ENCODE measurements at places on chromosomes 5 and 9.

DNA sequence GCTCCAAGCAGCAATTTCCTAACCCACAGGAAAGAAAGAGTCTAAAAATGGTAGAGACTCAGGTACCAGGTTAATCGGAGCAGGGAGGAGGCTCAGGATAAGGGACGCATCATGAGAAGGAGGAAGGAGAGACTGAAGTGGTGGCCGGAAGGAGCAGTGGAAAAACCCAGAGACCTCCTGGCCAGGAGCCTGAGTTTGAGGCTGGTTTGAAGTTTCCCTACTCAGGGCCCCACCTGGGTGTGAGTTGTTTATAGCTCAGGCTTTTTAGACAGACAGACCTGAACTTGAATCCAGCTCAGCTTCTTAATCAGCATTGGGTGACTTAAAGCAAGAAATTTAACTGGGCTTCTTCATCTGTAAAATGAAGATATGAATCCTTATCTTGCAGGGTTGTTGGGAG lies 11.9 kb upstream of the AQP7 start:
- DNase-seq: no peak

- no peak for DNase-seq
Observed at GRCh38 chr9:129611307-129611800, 9.5 kb downstream of the C9orf50 start.

- DNase-seq: no peak
Observed at GRCh38 chr5:169286572-169287300, 14.2 kb downstream of the SLIT3 start.

- no peak for DNase-seq
Observed at GRCh38 chr5:158839638-158840037, 260.1 kb downstream of the EBF1 start.

DNA sequence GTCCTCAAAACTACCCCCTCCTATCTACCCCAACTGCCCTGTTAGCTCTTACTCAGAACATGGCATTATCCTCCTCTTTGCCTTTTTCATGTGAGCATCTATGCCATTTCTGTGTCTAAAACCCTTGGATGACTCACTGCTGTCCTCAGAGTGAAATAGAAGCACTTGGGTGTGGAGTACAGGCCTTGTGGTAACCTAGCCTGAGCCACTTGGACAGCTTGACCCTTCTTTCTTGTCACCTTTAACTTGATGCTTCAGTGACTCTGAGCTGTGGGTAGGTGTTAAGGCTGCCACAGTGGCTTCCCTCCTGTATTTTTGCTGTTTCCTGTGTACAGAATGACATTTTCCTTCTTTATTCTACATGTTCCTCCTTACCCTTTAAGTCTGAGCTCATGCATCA lies 391.4 kb downstream of the SH3GL2 start:
- no peak for DNase-seq

GRCh38 chr5:115366223-115366622 lies 69.8 kb upstream of the CCDC112 start:
- peak; percentile 27 for DNase-seq

- no peak for DNase-seq
Observed at GRCh38 chr5:158429564-158429963, 570.6 kb upstream of the CLINT1 start.

- no peak for DNase-seq
Observed at GRCh38 chr9:96241391-96241809, 60.6 kb downstream of the HSD17B3 start.

DNA sequence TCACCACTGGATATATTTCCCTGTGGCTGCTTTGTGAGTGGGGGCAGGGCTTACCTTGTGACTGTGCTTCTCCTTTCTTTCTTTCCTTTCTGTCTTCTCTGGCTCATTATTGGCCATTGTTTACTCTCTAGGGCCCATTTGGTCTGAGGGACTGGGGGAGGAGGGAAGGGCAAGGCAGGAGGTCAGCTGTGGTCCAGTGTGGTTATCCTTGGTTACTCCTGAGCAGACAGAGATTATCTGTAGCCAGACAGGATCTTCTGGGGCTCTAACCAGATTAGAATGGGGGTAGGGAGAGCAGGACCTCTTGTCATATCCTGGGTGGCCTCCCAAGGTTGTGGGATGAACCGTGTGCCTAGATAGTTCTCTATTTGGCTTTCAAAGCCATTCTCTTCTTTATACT lies 71.2 kb downstream of the ANKRD55 start:
- no peak for DNase-seq

- no peak for DNase-seq
Observed at GRCh38 chr9:88053856-88054501, 79.6 kb upstream of the CDK20 start.

- DNase-seq: no peak
Observed at GRCh38 chr5:40616781-40617180, 62.9 kb upstream of the PTGER4 start.

- DNase-seq: no peak
Observed at GRCh38 chr9:2291980-2292704, 277.0 kb downstream of the SMARCA2 start.

GRCh38 chr5:149600932-149601331 lies 19.6 kb downstream of the ARHGEF37 start:
- DNase-seq: no peak

GRCh38 chr5:16656561-16657191 lies 39.9 kb upstream of the RETREG1 start:
- no peak for DNase-seq

GRCh38 chr9:13267743-13268142 lies 11.7 kb downstream of the MPDZ start:
- DNase-seq: no peak

DNA sequence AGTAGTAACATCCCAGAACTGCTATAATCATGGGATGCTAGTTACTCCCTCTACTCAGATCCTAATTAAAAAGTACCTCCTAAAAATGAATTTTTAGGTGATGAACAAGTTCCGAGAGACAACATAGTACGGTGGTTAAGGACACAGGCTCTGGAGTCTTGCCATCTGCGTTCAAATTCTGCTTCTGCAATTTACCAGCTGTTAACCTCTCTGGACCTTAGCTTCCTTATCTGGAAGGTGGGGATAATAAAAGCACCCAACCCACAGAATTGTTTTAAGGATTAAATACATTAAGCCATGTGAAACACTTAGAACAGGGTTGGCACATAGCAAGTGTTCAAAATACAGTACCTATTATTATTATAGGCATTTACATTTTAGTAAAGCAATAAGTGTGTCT lies 77.5 kb upstream of the XPA start:
- no peak for DNase-seq

GRCh38 chr5:176561259-176561658 lies 12.1 kb downstream of the CDHR2 start:
- no peak for DNase-seq

DNA sequence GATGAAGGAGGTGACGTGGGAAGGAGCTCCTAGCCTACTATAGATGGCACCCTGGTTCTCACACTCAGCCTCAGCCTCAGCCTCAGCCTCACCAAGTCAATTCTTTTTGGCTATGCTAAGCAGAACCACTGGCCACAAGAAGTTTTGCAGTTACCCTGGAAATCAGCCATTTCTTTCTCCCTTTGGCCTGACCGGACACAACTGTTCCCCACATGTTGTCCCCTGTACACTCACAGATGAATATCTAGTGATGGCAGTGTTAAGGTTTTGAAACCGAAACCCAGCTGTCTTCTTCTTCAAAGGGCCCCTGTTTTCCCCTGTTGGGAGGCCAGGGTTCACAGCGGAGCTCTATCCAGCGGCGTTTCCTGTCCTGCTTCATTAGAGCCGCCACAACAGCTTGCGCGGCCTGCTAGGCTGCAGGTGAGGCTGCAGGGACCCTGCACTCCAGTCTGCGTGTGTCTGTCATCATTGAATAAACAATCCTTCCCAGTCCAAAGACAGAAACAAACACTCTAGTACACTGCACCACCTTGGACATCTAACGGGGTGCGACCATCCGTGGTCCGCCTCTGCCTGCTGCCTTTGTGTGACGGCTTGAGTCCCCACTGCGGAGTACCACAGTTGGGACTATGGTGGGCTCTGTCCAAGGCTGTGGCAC lies 250.5 kb downstream of the DENND1A start:
- no peak for DNase-seq

- DNase-seq: no peak
Observed at GRCh38 chr5:150751096-150751891, 7.5 kb downstream of the DCTN4 start.

- no peak for DNase-seq
Observed at GRCh38 chr9:21761309-21761901, 41.0 kb upstream of the MTAP start.

DNA sequence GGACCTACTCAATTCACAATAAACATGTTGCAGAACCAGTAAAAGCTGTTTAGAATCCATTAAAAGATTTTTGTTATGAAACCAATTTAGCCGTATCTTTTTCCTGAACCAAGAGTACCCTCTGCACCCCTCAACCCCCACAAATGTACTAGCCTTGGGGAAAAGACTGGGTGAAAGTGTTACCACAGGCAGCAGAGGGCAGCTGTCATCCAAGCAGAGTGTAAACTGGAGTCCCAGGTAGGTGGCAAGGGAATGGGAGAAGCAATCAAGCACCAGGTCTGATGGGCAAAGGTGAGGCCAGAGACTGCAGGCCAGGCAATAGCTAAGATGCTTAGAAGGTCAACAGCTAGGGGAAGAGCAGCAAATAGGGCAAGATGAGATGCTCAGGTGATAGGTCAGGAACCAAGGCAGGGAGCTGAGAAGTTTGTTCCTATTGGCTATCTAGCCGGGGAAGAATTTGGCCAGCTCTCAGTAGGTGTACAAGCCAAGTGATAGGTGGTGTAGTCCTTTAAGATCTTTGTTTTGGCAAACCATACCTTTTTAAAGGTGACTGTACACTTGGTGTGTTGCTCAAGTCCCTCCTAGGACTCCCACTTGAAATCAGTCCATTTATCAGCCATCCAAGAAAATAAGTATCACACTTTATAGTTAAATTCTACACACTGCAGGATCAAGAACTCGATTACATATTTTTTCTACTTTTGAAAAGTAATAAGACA lies 77.8 kb upstream of the CCDC112 start:
- DNase-seq: no peak

GRCh38 chr9:34610434-34611206 lies 1.3 kb downstream of the RPP25L start:
- no peak for DNase-seq

DNA sequence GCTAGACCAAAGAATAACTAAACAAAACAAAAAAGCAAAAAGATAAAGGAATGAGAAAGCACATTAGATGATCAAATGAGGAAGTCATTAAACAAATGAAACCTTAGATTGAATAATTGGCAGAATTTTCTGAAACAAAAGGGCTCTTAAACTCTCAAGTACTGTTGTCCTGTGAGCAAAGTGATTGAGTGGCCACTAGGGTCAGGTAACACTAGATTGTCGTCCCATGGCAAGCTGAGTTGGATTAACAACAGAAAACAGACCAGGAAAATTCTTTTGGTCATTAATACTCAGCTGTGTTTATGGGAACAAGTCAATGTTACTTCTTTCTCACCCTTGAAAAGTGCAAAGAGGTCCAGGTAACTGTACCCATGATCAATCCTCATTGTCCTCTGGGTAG lies 81.6 kb upstream of the MRPS30 start:
- DNase-seq: no peak

GRCh38 chr5:142671266-142671665 lies 14.6 kb downstream of the FGF1 start:
- no peak for DNase-seq

- no peak for DNase-seq
Observed at GRCh38 chr9:7947577-7947976, 148.0 kb upstream of the DMAC1 start.

GRCh38 chr5:111556501-111556900 lies 44.2 kb upstream of the STARD4 start:
- DNase-seq: no peak

- no peak for DNase-seq
Observed at GRCh38 chr9:135772056-135772646, 70.2 kb downstream of the KCNT1 start.

DNA sequence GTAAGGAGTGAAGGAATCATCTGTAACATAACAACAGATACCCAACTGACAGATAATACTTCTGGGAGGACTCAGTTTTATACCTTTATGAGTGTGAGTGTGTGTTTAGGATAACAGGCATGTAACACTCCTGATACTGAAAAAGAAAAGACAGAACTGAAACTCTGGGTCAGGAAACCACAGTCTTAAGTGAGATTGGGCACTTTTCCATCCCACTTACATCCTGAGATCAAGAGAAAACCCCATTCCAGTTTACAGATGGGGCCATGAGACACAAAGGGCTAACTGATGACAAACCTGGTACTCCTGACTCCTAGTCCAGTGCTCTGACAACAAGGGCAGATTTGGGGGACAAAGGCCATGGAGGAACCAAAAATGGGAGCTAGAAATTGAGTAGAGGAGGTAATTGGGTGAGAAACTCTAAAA lies 18.0 kb downstream of the IL5 start:
- DNase-seq: no peak

DNA sequence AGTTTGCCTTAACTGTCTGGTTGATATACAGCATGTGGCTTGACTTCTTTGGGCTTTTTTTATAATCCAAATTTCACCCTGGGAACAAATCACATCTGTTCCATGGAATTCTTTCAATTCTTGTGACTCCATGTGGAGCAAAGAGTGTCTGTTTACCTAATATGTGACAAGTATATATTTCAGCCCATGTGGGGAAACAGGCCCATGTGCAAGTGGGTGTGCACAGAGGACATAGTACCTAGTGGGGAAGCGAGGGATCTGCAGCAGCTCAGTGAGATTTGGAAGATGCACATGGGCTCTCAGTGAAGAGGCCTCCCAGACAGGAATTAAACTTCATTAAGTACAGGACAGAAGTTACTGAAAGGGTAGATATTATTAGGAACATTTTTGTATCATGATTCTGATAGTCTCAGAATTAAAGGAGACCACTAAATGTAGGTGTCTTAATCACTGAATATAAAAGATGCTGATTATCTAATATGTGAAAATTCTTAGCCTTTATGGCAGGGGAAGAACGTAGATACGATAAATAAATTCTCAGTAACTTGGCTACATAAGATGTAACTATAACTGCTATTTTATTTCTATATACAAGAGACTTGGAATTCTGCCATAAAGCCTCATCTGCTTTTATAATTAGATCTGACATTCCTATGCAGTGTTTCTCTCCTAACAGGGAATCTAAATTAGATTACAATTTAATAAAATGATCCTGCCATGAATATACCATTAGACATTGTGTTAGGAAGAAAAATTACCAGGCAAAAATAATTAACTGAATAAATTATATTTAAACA lies 181.2 kb downstream of the SLC12A2 start:
- no peak for DNase-seq

DNA sequence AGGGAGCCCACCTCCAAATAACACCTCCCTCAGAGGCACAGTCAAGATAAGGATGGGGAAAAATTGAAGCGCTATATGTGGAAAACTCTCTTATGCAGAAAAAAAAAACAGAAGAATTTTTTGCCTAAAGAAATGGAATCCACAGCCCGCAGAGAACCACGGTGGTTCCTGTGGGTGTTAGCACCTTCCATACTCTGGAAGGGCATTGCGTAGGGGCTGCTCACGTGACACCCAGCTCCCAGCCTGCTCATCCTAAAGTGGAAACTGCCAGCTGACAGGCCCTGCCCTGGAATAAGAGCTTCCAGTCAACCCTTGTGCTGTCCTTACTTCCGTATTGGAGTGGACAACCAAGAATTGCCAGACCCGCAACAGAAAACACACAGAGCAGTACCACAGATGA lies 142.5 kb downstream of the FSTL4 start:
- no peak for DNase-seq
